ENCODE measurements at places on chromosomes 2 and 18.

- DNase-seq: no peak
These were observed 289.6 kb downstream of the PTPRM start for GRCh38 chr18:7856733-7857132.

DNA sequence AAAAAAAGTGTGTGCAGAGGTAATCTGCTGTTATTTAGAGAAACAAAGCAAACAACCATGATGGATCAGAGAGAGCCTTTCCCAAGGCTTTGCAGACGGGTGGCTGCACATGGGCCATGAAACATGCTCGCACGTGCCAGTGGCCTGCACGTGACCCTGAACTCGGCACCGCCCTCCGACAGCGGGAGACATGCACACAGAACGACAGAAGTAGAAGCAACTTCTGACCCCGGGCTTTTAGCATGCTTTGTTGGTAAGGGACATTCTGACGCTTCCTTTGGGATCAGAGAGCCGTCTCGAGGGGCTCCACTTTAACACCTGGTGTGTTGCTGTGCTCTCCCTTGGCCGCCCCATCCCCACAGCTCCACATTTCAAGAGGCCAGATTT, 112.5 kb downstream of the KCNF1 start:
- DNase-seq: no peak

GRCh38 chr18:65938592-65939372, 188.0 kb downstream of the CDH7 start:
- DNase-seq: no peak

GRCh38 chr18:50819027-50819727, 639 bp downstream of the MRO start:
- DNase-seq: no peak

Measured in GM06990 (cell line).